ENCODE measurements at places on chromosomes 11 and 22.

GRCh38 chr11:106581399-106581798 is 436.9 kb downstream of the GUCY1A2 start:
- no peak for DNase-seq

DNA sequence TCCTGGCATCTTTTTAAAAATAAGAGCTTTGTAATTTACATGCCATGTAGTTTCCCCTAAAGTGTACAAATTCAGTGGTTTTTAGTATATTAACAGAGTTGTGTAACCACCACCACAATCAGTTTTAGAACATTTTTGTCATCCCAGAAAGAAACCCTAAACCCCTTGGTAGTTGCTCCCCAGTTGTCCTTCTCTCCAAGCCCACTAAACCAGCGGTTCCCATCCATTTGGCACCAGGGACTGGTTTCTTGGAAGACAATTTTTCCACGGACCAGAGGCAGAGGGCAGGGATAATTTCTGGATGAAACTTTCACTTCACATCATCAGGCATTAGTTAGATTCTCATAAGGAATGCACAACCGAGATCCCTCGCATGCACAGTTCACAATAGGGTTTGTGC is 22.6 kb downstream of the CABIN1 start:
- no peak for DNase-seq

DNA sequence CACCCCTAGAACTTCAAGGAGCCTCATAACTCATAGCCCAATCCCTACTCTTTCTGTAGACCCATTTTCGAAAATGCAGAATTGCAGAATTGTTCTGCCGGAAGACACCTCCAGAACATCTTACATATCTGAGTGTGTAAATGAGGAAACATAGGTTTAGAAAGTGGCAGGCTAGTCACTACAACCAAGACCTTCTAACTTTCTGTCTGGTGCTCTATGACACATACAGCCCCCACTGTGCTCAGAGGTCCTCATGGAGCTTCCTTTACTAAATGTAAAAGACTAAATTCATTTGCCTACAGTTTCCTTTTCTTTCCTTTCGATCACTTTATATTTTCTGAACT is 132.1 kb upstream of the DDI1 start:
- DNase-seq, result no peak

- DNase-seq, result no peak
Measured at GRCh38 chr11:28464252-28464867, 356.2 kb downstream of the METTL15 start.

- no peak for DNase-seq
Measured at GRCh38 chr11:117039900-117040299, 58.3 kb downstream of the SIK3 start.

GRCh38 chr22:42347281-42347824 is 76.9 kb upstream of the TCF20 start:
- DNase-seq, result no peak

DNA sequence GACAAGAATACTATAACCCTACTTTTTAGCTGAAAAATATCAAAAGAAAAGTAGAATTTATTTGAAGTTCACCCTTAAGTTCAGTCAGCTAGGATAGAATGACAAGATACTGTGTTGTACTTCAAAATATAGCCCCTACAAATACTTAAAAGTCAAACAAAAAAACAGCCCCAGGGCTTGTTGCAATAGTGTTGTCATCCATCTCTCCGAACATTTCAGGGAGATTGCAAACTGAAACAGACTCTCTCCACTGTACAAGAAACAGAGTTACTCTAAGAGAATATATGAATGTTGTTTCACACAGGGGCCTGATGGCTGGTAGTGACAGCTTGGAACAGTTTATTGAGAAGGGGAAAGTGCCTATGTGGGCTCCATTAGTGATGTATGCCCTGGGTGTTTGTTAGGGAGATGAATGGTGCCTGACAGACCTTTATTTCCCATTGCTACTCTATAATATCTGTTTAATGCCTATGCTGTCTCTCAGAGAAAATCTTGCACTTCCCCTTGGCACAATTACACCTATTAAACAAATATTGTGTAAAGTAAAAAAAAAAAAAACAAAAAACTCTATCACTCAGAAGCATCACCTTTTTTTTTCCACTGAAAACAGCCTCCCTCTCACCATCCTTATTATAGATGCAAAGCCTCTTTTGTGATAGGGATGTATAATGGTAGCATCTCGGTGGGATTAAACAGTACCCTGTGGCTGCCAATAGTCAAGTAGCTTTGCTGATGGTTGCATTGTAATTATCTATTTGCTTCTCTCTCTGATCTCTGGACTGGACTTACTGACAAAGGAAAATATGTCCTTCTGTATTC is 506.3 kb upstream of the LUZP2 start:
- no peak for DNase-seq
